ENCODE measurements at places on chromosomes 11 and 22. TPM values are rescaled to one million over a fixed set of nuclear protein-coding genes. Genes with fewer than 3 reads are reported as not detected.

UCP3 gene
- total RNA-seq: 0.11 TPM

WT1 gene
- total RNA-seq: not detected

VSIG10L2 gene
- total RNA-seq: not detected

IL18 gene
- total RNA-seq: 62.9 TPM

OR8K1 gene
- not detected for total RNA-seq

ILK gene
- 211 TPM for total RNA-seq

RAC2 gene
- 35.1 TPM for total RNA-seq

NXPE2 gene
- total RNA-seq: not detected

OR52A1 gene
- not detected for total RNA-seq

FAM111B gene
- 4.5 TPM for total RNA-seq

Data from GM23248 (cell line).